ENCODE measurements at places on chromosomes 2 and 18.

- no peak for DNase-seq
These were observed 10.8 kb downstream of the TMEM182 start for GRCh38 chr2:102772659-102773058.

GRCh38 chr2:217643789-217644301, 358.9 kb downstream of the TNS1 start:
- no peak for DNase-seq

DNA sequence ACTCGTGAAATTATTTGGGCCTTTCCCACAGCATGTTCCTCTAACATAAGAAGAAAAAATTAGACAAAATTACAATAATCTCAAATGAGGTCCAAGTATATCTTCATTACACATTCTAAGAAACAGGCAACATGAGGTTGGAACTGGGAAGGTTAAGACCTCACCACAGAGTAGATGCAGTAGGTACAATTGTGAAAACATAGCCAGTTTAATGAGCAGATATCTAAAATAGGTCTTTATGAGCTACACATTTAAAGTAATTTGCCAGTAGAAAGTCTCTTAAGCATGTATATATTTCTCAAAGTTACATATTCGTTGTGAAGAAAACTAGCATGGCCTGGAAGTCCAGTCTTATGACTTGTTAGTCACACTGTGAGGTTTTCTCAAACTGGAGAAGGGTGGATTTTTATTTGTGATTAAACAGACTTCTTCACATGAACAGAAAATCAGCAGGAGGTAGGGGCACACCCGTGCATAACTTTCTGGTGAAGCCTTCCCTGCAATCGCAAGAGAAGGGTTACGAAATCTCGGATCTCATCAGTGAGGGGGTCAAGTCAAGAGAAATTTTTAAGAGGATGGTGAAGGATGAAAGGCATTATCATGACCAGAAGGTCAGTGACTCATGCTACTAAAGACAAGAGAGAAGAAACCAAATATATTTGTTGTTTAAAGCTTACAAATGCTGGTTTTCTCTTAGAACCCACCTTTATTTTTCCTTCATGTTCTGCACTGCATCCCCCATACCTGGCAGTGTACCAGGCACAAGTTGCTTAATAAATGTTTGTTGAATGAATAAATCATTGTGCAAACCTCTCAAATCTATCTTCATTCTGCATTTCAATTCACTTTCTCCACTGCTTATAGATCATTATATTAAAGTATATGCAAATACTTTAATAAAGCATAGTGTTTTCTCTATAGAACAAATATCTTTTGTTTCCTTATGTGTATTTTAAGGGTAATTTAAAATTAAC, 5.1 kb upstream of the RAB27B start:
- DNase-seq, result no peak

DNA sequence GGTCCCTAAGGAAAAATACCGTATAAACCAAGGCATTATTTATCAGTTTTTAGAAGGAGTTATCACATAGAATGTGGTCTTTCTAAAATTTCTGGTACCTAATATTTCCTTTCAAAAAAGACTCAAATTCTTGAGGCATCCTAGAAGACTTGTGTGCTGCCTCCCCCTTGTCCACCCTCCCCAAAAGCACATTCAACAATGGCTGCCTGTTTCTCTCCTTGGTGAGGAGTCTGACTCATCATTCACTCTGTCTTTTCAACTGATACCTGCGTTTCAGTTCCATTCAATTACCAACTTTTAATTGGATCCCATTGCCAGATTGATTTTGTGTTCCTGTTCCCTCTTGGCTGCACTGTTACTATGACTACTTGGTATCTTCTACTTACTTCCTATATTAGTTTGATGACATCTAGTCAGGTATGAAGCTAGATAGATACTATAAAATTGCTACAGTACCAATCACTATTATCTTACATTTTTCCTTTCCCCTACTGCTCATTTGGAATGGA, 72.9 kb downstream of the XRCC5 start:
- no peak for DNase-seq

- no peak for DNase-seq
These were observed 255.9 kb upstream of the MYT1L start for GRCh38 chr2:2586931-2587330.

- no peak for DNase-seq
These were observed 498.6 kb downstream of the CCDC85A start for GRCh38 chr2:56682397-56682760.

- DNase-seq, result no peak
These were observed 285.5 kb downstream of the PHLPP1 start for GRCh38 chr18:63000839-63001238.

DNA sequence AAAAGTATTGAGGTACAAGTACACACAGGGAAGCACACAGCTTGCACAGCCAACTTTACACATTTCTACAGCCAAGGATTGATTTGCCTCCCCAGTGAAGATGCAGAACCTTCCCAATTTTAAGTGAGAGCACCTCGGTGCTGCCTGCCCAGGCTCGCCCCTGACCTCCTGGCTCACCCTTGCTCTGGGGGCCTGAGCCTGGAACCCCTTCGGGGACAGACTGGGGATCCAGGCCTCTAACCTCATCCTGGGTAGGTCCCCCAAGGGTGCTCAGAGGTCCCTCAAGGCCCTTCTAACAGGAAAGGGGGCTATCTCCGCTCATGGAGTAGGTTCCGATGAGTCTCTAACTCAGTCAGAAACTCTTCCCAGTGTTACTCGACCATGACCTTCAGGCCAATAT, 53.1 kb downstream of the BCL2L11 start:
- DNase-seq, result no peak

GRCh38 chr2:174158003-174158402, 90.3 kb downstream of the OLA1 start:
- DNase-seq, result no peak

GRCh38 chr2:129059476-129059875, 740.8 kb upstream of the HS6ST1 start:
- DNase-seq, result no peak

DNA sequence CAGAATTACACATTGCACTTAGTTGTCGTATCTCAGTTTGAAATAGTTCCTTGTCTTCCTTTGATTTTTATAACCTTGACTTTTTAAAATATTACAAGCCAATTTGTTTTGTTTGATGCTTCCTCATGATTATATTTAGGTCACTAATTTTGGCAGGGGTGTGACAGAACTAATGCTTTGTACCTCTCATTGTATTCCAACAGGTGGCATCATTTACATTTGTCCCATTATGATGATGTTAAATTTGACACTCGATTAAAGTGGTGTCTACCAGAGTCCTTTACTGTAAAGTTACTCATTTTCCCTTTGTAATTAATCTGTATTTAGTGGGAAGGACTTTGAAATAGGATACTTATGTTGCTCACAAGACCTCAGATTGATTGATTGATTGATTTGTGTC, 21.5 kb upstream of the MFSD2B start:
- no peak for DNase-seq

- no peak for DNase-seq
These were observed 40.5 kb upstream of the POLE4 start for GRCh38 chr2:74917702-74918619.

DNA sequence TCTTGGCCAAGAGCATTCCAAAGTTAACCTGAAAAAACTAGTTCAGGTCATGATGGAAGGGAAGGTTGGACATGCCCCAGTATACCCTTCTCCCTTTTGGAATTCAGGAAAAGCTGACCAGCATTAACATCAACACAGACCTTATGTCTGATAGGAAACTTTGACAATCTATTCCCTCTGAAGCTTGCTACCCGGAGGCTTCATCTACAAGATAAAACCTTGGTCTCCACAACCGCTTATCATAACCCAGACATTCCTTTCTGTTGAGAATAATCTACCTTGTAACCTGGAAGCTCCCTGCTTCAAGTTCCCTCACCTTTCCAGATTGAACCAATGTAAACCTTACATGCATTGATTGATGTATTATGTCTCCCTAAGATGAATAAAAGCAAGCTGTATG, 24.7 kb upstream of the IL37 start:
- DNase-seq, result no peak

- no peak for DNase-seq
These were observed 38.1 kb downstream of the ZNF236 start for GRCh38 chr18:76860411-76860810.

DNA sequence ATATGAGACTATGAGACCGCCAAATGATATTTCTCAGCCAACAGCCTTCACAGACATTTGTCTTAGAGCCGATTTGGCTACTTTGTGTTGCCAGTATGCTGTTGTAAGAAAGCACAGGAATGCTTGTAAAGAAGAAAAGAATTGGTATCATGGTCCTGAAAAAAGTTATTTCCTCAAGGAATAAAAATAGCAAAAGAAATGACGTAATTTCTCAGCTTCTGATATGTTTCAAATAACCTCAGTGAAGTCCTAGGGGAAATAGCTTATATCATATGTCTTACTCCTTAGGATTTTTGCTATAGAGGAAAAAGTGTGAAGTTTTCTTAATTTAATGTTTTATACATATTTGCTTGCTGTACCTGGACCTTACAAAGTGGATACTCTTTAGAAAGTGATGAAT, 23.0 kb downstream of the SCN1A start:
- DNase-seq, result no peak

- no peak for DNase-seq
These were observed 41.5 kb upstream of the ZNF396 start for GRCh38 chr18:35418610-35419009.

DNA sequence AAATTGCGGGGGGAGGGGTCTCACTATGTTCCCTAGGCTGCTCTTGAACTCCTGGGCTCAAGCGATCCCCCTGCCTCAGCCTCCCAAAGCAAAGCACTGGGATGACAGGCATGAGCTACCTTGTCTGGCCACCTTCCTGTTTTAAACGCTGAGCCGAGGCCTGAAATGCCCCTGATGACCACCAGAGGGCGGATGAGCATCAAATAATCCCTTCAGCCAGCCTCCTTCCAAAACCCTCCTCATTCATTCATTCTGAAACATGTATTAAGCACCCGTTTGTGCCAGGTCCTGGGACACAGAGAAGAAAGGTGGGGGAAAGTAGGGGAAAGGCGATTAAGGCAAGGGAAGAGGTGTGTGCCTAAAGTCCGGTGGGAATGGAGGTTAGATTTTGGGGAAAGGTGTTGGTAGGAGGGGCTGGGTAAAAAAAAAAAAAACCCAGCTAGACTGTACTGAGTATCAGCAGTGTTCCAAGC, 30.7 kb upstream of the PTMA start:
- DNase-seq, result peak; percentile 93

- DNase-seq, result no peak
These were observed 982.1 kb downstream of the TSN start for GRCh38 chr2:122737429-122738077.

- no peak for DNase-seq
These were observed 41.6 kb upstream of the NRP2 start for GRCh38 chr2:205640716-205641115.

- no peak for DNase-seq
These were observed 56.5 kb upstream of the ACVR1 start for GRCh38 chr2:157932480-157933159.

- no peak for DNase-seq
These were observed 42.4 kb upstream of the DDX18 start for GRCh38 chr2:117771969-117772630.

DNA sequence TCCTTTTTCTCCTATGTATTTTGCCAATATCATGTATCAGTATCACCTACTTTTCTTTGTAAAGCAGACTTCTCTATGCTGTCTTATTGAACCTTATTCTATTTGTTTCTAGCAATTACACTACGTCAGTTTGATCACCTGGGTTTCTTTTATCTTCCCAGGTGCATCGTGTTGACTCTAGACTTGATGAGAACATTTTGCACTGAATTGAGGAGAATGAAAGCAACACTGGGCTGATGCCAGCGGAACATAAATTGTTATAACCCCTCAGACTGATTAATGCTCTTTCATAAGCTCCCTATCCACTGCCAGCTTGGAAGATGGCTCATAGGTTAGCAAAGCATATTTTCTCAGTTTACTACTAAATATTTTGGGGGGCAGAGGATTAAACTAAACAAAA, 140.6 kb downstream of the EPHA4 start:
- no peak for DNase-seq

DNA sequence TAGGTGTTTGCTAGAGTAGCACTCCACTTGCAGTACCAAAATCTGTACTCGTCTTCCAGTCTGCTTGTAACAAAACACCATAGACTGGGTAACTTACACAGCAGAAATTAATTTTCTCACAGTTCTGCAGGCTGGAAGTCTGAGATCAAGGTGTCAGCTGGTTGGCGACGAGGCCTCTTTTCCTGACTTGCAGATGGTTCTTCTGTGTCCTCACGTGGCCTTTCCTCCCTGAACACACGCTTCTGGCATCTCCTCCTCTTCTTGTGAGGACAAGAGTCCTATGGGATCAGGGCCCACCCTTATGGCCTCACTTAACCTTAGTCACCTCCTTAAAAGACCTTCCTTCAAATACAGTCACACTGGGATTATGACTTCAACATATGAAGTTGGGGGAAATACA, 493.5 kb upstream of the MYT1L start:
- DNase-seq, result no peak

DNA sequence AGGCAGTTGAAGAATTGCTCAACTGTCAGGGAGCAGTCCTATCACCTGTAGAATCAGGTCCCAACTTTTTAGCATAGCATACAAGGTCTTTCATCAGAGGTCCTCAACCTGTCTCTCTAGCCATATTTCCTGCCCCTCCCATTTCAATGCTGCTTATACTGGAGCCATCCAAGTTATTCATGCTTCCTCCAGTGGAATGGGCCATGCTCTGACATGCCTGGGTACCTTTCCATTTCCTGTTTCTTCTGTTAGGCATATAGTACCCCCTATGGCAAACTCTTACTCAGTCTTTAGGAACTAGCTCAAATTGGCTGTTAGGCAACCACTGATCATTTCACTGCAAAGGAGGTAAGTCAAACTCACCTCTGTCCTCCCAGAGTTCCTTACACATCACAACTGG, 51.0 kb upstream of the ABCA12 start:
- no peak for DNase-seq

- no peak for DNase-seq
These were observed at the start of gene ZBTB7C for GRCh38 chr18:48408727-48409590. Gene ZBTB7C (minus strand): TSS chr18:48409383.

GRCh38 chr18:56661360-56662062, 10.4 kb downstream of the WDR7 start:
- DNase-seq, result no peak

DNA sequence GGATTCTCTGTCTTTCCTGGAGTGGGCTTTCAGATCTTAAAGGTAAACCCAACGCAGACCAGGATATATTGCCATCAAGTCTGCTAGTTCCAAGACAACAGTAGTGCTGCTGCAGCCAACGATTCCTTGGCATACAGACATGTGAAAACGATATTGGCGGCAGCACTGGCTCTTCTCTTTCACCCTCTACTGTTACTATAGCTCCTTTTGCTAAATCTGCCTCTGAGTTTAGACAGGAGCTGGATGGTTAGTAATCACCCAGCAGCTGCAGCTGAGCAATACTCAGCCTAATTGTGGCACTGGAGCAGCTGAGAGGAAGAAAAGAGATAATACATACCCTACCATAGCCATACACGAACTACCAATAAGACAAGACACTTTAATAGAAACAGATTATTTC, 4.0 kb downstream of the YES1 start:
- no peak for DNase-seq

DNA sequence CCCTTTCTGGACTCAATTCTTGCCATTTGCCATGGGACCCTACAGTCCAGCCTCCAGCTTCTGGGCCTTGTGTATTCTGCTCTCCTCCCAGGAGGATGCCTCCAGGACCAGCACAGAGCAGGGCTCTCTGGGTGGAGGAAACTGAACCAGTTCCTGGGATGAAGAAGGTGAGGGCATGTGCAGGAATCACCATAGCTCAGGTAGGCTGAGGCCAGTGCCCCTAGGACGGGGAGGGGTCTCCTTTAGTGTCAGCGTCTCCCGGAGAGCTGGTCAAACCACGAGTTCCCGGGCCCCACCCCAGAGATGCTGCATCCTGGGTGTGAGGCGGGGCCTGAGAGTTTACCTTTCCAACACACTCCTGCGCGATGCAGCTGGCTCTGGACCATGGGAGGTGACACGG, 5.8 kb upstream of the PRELID3A start:
- no peak for DNase-seq
